ENCODE measurements at places on chromosomes 2 and 18. TPM values are rescaled to one million over a fixed set of nuclear protein-coding genes. Genes with fewer than 3 reads are reported as not detected.
A peak's percentile ranks its signal among the peaks of the same experiment; 100 is the strongest.

DNA sequence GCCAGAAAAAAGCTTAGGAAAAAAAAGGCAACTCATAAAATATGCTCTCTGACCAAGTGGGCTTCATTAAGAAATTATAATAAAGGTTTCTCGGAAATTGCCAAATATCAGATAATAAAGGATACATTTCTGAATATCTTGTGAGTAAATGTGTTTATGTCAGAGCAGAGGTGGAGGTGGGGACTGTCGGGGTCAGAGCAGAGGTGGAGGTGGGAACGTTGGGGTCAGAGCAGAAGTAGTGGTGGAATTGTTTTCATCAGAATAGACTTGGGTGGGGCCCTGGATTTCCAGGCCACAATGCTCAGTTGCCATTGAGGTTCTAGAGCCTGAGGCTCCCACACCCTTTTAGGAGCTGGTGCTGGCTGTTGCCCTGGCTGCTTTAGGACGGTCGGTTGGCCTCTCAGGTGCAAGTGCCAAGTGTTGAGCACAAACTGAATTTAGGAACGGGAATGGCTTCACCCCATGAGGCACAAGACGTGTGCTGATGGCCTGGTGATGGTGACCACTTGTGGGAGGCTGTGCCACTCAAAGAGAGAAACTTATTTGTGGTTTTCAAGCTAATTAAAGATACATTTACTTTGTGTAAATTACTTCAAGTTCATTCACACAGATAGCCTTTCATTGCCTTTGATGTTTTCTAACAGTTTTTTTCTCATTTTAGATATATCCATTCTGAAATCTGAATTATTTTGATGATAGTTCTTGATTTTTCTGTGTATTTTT, 131.5 kb downstream of the ATP9B start:
- H3K4me1 ChIP-seq = no peaks in the 10 kb centered on the region
- no peak overlapping the region for H3K4me3 ChIP-seq
- peak; percentile 23 for DNase-seq
- no peaks in the 10 kb centered on the region for H3K27me3 ChIP-seq
- H3K27ac ChIP-seq = no peak overlapping the region

GRCh38 chr2:226320076-226320948, 479.3 kb downstream of the IRS1 start:
- no peaks in the 10 kb centered on the region for H3K4me1 ChIP-seq
- no peak for DNase-seq
- no peaks in the 10 kb centered on the region for H3K27me3 ChIP-seq
- H3K36me3 ChIP-seq = no peaks in the 10 kb centered on the region
- H3K27ac ChIP-seq = no peak overlapping the region
- no peak overlapping the region for H3K4me3 ChIP-seq

GRCh38 chr18:48636436-48636835, 97.6 kb downstream of the CTIF start:
- no peak overlapping the region for H3K27ac ChIP-seq
- no peak overlapping the region for H3K4me3 ChIP-seq
- no peaks in the 10 kb centered on the region for H3K4me1 ChIP-seq
- H3K27me3 ChIP-seq = no peaks in the 10 kb centered on the region
- DNase-seq = no peak

DNA sequence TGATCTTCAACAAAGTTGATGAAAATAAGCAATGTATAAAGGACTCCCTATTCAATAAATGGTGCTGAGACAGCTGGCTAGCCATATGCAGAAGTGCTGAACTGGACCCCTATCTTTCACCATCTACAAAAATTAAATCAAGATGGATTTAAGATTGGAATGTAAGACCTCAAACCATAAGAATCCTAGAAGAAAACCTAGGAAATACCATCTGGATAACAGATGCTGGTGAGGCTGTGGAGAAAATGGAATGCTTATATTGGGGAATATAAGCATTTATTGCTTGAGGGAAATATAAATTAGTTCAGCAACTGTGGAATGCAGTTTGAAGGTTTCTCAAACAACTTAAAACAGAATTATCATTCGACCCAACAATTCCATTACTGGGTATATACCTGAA, 89.6 kb downstream of the GCA start:
- no peak overlapping the region for H3K4me3 ChIP-seq
- no peak for DNase-seq
- H3K36me3 ChIP-seq = no peaks in the 10 kb centered on the region
- H3K27ac ChIP-seq = no peak overlapping the region
- no peaks in the 10 kb centered on the region for H3K27me3 ChIP-seq
- H3K4me1 ChIP-seq = no peaks in the 10 kb centered on the region

- H3K4me1 ChIP-seq = no peaks in the 10 kb centered on the region
- peaks cover 4% of the 10 kb centered on the region for H3K36me3 ChIP-seq
- DNase-seq = no peak
- no peak overlapping the region for H3K4me3 ChIP-seq
Observed at GRCh38 chr2:191051825-191052778, 38.1 kb upstream of the STAT1 start.

GRCh38 chr18:46301081-46301480, 196.9 kb downstream of the HAUS1 start:
- H3K27ac ChIP-seq = no peak overlapping the region
- no peak overlapping the region for H3K4me3 ChIP-seq
- no peaks in the 10 kb centered on the region for H3K4me1 ChIP-seq
- no peaks in the 10 kb centered on the region for H3K36me3 ChIP-seq
- DNase-seq = no peak
- no peaks in the 10 kb centered on the region for H3K27me3 ChIP-seq

- H3K4me3 ChIP-seq = no peak overlapping the region
- H3K27ac ChIP-seq = no peak overlapping the region
- no peaks in the 10 kb centered on the region for H3K4me1 ChIP-seq
- H3K36me3 ChIP-seq = no peaks in the 10 kb centered on the region
- DNase-seq = no peak
Observed at GRCh38 chr2:27762951-27763906, 8.3 kb upstream of the MRPL33 start.

GRCh38 chr2:215019521-215020145, 118.8 kb downstream of the ABCA12 start:
- H3K36me3 ChIP-seq = no peaks in the 10 kb centered on the region
- no peak overlapping the region for H3K4me3 ChIP-seq
- H3K27ac ChIP-seq = no peak overlapping the region
- no peaks in the 10 kb centered on the region for H3K4me1 ChIP-seq
- H3K27me3 ChIP-seq = no peaks in the 10 kb centered on the region
- DNase-seq = no peak

GRCh38 chr18:26696308-26696707, 148.0 kb upstream of the KCTD1 start:
- H3K27me3 ChIP-seq = no peaks in the 10 kb centered on the region
- H3K27ac ChIP-seq = no peak overlapping the region
- no peak overlapping the region for H3K4me3 ChIP-seq
- H3K4me1 ChIP-seq = no peaks in the 10 kb centered on the region
- H3K36me3 ChIP-seq = no peaks in the 10 kb centered on the region

GRCh38 chr2:120985997-120986651, 250.5 kb downstream of the GLI2 start:
- no peaks in the 10 kb centered on the region for H3K36me3 ChIP-seq
- H3K4me1 ChIP-seq = no peaks in the 10 kb centered on the region
- H3K4me3 ChIP-seq = no peak overlapping the region
- no peaks in the 10 kb centered on the region for H3K27me3 ChIP-seq
- DNase-seq = peak; percentile 48
- no peak overlapping the region for H3K27ac ChIP-seq

- H3K27me3 ChIP-seq = no peaks in the 10 kb centered on the region
- no peak overlapping the region for H3K4me3 ChIP-seq
- H3K27ac ChIP-seq = no peak overlapping the region
- no peaks in the 10 kb centered on the region for H3K4me1 ChIP-seq
- no peaks in the 10 kb centered on the region for H3K36me3 ChIP-seq
- DNase-seq = no peak
Observed at GRCh38 chr2:150429384-150429961, 58.0 kb downstream of the RND3 start.

DNA sequence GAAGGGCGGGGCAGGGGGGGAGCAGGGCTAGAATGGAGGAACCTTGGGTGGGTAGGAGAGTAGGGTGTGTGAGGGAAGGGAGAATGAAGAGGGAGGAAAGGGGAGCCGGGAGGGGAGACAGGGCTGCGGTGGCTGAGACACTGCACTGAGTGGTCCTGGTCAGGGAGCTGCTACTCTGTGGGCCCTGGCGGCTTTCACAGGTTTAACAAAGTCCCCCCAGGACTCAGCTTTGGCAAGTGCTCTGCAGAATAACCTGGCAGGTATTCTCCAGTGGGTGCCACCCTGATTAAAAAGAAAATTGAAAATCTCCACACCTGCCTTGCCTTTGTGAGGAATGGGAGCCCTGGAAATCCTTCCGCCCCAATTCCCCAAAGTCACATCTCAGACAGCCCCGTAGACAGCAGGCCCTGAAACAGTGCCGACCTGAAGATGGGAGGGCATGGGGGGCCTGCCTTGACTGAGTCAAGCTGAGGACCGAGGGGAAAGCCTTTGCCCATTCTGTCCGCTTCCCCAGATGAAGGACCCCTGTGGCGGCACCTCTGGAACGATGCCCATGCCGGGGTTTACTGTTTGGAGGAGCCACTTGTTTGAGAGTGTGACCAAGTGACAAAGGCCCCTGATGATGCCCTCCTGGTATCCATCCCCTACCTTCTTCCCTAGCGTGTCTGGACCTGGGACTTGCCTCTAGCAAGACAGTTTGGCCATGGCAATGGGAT, 43.6 kb upstream of the OTOS start:
- H3K27me3 ChIP-seq = no peaks in the 10 kb centered on the region
- no peaks in the 10 kb centered on the region for H3K36me3 ChIP-seq
- H3K27ac ChIP-seq = no peak overlapping the region

DNA sequence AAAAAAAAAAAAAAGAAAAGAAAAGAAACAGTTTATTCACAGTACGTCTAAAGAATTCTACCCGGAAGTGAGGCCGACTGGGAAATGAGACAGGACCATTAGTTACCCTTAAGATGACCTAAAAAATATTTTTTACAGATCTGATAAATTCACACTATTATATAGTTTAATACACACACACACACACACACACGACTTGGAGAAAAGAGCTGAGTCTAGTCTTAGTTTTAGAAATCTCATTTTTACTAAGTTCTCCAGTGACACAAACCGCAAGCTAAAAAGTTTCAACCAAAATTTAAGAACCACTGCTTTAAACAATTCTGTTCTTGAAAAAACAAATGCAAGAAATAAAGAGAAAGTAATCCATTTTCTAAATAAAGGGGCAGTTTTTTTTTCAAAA, 27.1 kb downstream of the ST3GAL5 start:
- H3K27ac ChIP-seq = no peak overlapping the region
- H3K4me1 ChIP-seq = peaks cover 6% of the 10 kb centered on the region
- DNase-seq = no peak
- no peak overlapping the region for H3K4me3 ChIP-seq
- H3K27me3 ChIP-seq = no peaks in the 10 kb centered on the region

DNA sequence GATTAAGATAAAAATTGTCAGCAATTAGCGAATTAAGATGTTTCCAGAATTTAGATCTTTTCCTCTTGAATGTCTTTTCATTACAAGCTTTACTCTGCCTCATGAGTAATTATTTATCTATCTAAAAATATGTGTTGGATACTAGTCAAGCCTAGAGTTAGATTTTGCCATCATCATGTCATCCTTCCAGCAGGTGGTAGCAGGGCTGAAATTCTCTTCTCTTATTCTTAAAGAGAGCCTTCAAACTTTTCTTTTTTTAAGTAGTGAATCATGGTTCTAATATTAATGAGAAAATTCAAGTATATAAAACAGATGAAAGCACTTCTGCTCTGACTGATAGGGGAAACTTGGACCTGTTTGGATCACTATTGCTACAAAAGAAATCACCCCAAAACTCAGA, 240.7 kb upstream of the EPAS1 start:
- no peaks in the 10 kb centered on the region for H3K4me1 ChIP-seq
- H3K27ac ChIP-seq = no peak overlapping the region
- H3K36me3 ChIP-seq = no peaks in the 10 kb centered on the region
- H3K4me3 ChIP-seq = no peak overlapping the region
- H3K27me3 ChIP-seq = no peaks in the 10 kb centered on the region

- no peaks in the 10 kb centered on the region for H3K36me3 ChIP-seq
- no peak for DNase-seq
- no peak overlapping the region for H3K4me3 ChIP-seq
- H3K4me1 ChIP-seq = peaks cover 12% of the 10 kb centered on the region
- no peaks in the 10 kb centered on the region for H3K27me3 ChIP-seq
Observed at GRCh38 chr2:85273738-85274731, 53.8 kb downstream of the TGOLN2 start.

- H3K27me3 ChIP-seq = no peaks in the 10 kb centered on the region
- no peak for DNase-seq
- H3K36me3 ChIP-seq = no peaks in the 10 kb centered on the region
- H3K4me3 ChIP-seq = no peak overlapping the region
- H3K27ac ChIP-seq = no peak overlapping the region
Observed at GRCh38 chr18:7579176-7579917, 12.2 kb downstream of the PTPRM start.

GRCh38 chr2:128986867-128987268, 668.2 kb upstream of the HS6ST1 start:
- no peak for DNase-seq
- H3K4me3 ChIP-seq = no peak overlapping the region
- H3K27ac ChIP-seq = no peak overlapping the region
- peaks cover 4% of the 10 kb centered on the region for H3K4me1 ChIP-seq

The PID1 gene
- total RNA-seq = 42.0 TPM

The GREB1 gene
- 83.6 TPM for total RNA-seq

The PTH2R gene
- total RNA-seq = 0.64 TPM

The SDC1 gene
- 51.8 TPM for total RNA-seq

The DLX2 gene
- 0.44 TPM for total RNA-seq

The RSAD2 gene
- total RNA-seq = 0.33 TPM

The RIT2 gene
- not detected for total RNA-seq
